ENCODE measurements at places on chromosomes 4 and X.

GRCh38 chr4:59837751-59838150 lies 1362.4 kb upstream of the ADGRL3 start:
- no peak for DNase-seq

GRCh38 chr4:27986476-27986875 lies 1125.8 kb downstream of the STIM2 start:
- DNase-seq: no peak

DNA sequence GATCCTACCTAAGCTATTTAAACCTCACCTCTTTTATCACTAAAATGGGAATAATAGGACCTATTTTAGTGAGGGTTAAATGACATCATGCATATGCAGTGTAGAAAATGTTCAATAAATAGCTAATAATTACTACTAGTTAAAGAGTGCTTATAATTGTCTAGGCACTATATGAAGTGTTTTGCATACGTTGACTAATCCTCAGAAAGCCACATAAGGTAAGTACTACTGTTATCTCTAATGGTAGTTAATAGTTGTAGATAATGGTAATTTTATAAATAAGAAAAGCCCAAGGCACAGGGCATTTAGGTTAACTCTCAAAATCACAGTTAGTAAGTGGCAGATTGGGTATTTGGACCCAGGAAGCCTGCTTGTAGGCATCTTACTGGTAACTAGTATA lies 47.4 kb upstream of the BOD1L1 start:
- no peak for DNase-seq

- no peak for DNase-seq
Measured at GRCh38 chrX:29858714-29859113, 356.6 kb upstream of the MAGEB2 start.

DNA sequence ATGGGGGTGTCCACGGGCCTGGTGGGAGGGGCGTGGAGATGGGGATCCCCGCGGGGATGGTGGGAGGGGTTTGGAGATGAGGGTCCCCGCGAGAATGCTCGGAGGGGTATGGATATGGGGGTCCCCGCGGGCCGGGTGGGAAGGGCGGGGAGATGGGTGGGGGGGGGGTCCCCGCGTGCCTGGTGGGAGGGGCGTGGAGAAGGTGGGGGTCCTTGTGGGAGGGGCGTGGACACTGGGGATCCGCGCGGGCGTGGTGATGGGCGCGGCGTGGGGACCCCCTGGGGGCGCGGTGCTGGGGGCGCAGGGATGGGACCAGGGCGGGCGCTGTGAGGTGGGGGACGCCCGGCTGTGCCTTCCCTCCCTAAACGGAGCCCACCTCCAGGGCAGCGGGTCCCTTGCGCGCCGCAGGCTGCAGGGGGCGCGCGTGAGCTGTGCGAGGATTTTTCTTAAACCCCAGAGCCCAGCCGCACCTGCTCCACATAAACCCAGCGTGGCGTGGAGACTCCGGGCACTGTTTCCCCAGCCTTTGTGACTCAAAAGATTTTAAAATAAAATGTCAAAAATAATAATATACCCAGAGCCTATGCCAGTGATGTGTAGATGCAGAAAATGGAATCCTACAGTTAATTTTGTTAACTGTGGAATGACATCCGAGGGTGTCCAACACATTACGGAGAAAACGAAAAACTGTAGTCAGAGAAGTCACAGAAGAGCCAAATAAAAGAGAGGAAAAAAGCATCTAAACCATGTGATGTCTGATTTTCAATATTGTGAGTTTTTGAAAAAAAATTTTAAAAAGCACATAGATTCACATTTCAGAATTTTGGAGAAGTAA lies 1.5 kb upstream of the ASMTL start:
- peak; percentile 64 for DNase-seq

DNA sequence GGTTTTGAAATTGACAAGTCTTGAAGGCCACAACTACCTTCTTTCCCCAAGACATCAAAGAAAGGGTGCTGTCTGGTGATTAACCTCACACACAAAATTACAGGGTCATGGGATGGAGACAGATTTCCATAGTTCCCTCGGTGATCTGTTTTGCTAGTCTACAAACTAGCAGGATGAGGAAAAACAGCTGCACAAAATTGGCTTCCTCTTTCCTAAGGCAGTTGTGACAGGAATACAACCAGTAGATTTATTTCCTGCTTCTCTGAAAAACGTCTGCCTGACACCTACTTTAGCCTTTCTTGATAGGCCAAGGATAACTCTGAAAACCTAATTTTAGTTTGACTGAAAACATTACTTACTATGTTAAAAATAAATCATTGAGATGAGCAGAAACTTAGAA lies 39.6 kb downstream of the DKK2 start:
- DNase-seq: no peak

GRCh38 chr4:88296413-88297211 lies 12.3 kb upstream of the PPM1K start:
- no peak for DNase-seq

- DNase-seq: no peak
Measured at GRCh38 chr4:173493041-173493440, 37.0 kb downstream of the HAND2 start.

- DNase-seq: no peak
Measured at GRCh38 chrX:1606496-1606895, 8.4 kb upstream of the ASMT start.

GRCh38 chr4:83074086-83074704 lies 39.2 kb downstream of the COPS4 start:
- DNase-seq: peak; percentile 82

GRCh38 chr4:3196670-3197359 lies 52.1 kb upstream of the MSANTD1 start:
- no peak for DNase-seq

DNA sequence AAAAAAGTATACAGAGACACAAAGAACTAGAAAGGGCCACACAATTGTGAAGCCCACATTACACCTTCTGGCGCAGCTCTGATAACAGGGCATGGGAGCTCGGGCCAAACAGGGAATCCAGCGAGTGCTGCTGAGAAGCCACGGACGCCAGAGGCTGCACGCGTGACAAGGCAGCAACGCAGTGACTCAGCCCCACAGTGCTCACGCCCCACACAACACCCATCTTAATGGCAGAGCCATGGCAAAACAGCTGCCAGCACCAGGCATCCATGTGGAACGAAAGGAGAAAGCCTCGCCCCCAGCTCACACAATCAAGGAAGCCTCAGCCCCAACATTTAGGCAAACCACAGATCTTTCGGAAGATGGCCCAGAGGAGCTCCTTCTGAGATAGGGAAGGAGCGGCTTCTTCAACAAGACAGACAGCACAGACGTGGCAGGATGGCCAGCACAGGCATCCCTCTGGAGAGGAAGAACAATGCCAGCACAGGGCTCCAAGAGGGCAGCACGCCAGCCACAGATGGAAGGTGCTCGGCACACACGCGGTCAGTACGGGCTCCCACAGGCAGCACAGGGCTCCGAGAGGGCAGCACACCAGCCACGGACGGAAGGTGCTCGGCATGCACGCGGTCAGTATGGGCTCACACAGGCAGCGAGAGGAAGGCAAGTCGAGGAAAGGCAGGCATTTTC lies 33.1 kb downstream of the GAK start:
- DNase-seq: no peak

DNA sequence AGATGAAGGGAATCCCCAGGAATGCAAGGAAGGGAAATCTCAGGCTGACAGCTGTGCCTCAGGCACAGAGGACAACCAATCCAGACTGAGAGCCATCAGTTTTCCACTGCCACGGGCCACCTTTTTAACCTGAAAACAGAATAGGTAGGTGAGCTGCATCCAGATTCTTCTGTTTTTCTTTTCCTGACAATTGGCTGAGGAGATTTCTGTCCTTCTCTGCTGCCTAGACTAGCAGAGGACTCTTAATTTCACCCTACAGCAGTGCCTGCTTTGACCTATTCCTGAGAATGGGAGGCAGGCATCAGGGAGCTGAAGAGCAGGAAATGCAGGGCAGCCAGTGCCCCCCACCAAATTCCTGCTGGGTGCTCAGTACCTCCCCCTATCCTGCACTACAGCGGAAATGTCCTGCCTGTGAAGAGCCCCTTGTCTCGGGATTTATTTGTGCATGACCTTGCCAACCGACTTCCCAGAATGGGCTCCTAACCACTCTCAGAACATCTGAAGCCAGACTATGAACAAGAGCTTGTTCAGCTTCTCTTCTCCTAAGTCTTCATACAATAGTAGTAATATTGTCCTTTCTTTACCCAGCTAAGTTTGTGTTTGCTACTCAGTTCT lies 65.1 kb downstream of the CASK start:
- DNase-seq: no peak

DNA sequence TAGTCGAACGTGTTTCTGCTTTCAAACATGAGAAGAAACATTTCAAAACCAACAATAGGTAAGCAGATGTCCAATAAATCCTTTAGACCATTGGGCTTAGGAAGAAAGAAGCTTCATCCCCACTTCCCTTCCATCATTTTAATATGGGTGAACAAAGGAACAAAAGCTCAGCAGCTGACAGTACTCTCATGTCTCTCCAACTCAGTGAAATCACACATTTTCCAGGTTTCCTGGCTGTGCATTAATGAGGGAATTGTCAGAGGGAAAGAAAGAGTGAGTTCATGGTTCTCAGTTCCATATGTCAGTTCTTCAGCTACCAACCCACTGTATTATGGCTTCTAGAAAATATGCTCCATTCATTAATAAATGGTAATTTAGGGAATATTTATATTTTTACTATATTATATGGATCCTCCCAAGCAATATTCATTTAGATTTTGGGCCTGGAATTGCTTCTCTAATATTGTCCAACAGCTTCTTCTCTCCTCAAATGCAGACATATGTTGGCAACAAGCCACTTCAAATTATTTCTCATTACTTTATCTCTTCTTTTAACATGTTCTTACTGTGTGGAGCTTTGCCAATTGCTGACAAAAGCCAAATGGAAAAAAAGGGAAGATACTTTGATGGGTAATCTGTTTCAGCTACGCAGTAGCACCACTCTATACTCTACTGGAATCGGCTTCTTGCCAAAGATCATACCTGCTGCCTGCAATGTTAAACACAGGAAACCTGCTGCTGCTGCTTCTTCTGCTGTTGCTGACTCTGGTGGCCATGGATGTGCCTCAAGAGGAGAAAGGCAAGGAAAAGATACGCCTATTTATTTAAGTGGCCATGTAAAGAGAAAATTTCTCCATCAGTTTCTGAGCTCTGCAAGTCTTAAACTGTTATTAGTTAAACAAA lies 1757.6 kb downstream of the ARAP2 start:
- DNase-seq: no peak

- DNase-seq: peak; percentile 9
Measured at GRCh38 chr4:110287130-110287529, 88.7 kb upstream of the ELOVL6 start.
